Germinal center (tissue), 1 donor: ENCODE measurements at places on chromosomes 4 and X.
A peak's percentile ranks its signal among the peaks of the same experiment; 100 is the strongest.

GRCh38 chrX:152988536-152989291, 5.2 kb downstream of the PNMA5 start:
- DNase-seq = peak; percentile 10

GRCh38 chr4:173651651-173652282, 121.7 kb upstream of the HAND2 start:
- no peak for DNase-seq

GRCh38 chr4:42150653-42151567, 1.5 kb downstream of the BEND4 start:
- DNase-seq = peak; percentile 65

DNA sequence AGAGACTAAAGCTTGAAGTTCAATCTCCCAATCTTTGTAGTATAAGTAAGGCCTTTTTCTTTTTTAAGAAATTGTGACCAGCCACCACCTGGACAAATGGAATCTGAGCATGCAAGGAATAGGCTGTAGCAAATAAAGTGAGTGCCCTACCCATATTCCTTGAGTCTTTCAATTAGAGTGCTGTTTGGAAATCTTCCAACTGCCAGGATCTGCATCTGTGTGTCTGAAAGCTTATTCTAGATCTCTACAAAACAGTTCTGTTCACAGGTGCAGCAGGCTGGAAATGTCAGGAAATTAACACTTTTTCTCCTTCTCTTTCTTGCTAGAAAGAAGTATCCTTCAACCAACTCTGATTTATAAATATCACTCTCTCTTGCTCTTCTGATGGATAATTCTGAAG, 76.7 kb upstream of the NDST3 start:
- no peak for DNase-seq

- no peak for DNase-seq
These were observed 1.6 kb downstream of the GRIA2 start for GRCh38 chr4:157221895-157222770.

GRCh38 chr4:169410839-169411770, 140.3 kb upstream of the SH3RF1 start:
- peak; percentile 4 for DNase-seq

GRCh38 chrX:40459571-40460158, 121.1 kb upstream of the ATP6AP2 start:
- DNase-seq = no peak

GRCh38 chr4:77264826-77265225, 107.8 kb downstream of the CCNG2 start:
- no peak for DNase-seq

DNA sequence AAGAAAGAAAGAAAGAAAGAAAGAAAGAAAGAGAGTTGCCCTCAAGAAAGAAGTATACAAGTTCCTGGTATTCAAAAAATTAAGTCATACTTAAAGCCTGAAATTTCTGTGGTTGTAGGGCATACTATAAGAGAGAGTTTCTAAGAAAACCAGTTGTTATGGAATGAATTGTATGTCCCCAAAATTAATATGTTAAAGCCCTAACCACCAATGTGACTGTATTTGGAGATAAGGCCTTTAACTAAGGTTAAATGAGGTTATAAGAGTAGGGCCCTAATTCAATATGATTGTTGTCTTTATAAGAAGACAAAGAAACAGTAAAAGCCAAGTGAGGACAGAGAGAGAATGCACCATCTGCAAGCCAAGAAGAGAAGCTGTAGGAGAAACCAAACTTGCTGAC, 521.1 kb downstream of the CCSER1 start:
- no peak for DNase-seq

GRCh38 chrX:72031634-72032033, 100.1 kb downstream of the RTL5 start:
- no peak for DNase-seq

DNA sequence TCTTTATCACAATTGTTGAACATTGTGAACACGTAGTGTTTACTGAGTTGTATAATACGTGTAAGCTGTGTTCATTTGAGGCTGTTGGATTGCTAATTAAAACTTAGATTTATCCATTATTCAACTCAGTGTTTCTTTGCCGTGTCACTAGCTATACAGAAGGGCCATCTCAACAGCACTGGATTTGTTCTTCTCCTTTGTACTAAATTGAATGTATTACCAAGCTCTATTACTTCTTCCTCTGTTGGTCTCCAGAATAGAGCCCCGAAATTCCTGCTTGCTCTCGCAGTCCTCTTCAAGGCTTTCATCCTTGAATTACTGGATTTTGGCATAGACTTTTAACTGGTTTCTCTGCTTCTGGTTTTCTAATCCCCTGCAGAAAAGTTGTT, 182.8 kb downstream of the BMPR1B start:
- no peak for DNase-seq

GRCh38 chrX:84909151-84909550, 94.5 kb upstream of the APOOL start:
- DNase-seq = no peak

GRCh38 chr4:111475001-111475400, 670.3 kb upstream of the FAM241A start:
- no peak for DNase-seq

- DNase-seq = no peak
These were observed 10.8 kb upstream of the ARX start for GRCh38 chrX:25026576-25026975.

- peak; percentile 9 for DNase-seq
These were observed at the start of gene ADAMTS3 for GRCh38 chr4:72568959-72569718. TSS of gene ADAMTS3 (minus strand) at chr4:72569221. CDS start at chr4:72568762, 459 bp downstream.

DNA sequence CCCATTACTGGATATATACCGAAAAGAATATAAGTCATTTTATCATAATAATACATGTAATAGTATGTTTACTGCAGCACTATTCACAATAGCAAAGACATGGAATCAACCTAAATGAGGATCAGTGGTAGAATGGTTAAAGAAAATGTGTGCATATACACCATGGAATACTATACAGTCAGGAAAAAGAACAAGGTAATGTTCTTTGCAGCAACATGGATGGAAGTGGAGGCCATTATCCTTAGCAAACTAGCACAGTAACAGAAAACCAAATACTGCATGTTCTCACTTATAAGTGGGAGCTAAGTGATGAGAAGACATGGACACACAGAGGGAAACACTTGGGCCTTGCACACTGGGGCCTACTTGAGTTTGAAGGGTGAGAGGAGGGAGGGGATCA, 207.4 kb upstream of the APOOL start:
- DNase-seq = no peak

GRCh38 chr4:54016504-54016903, 47.9 kb downstream of the CHIC2 start:
- no peak for DNase-seq

DNA sequence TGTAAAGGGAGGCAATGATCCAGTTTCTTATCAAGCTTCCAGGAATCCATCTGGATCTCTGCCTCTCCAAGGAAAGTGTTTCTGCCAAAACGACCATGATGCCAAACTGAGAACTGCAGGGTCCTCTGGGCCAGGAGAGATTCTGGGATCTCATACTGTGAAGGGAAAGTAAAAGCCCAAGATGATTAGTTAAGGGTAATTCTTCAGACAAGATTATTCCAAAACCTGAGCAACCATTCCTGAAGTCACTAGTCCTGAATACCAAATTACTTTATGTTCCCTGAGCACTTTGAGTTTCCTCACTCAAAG, 42.0 kb downstream of the SRPX2 start:
- no peak for DNase-seq

- DNase-seq = peak; percentile 19
These were observed 62.9 kb upstream of the FRAS1 start for GRCh38 chr4:77994194-77994721.

GRCh38 chr4:183304538-183304937, 15.5 kb downstream of the CLDN22 start:
- DNase-seq = no peak
